Neuronal stem cell (in vitro differentiated cells): ENCODE measurements at places on chromosomes 2 and 18.

DNA sequence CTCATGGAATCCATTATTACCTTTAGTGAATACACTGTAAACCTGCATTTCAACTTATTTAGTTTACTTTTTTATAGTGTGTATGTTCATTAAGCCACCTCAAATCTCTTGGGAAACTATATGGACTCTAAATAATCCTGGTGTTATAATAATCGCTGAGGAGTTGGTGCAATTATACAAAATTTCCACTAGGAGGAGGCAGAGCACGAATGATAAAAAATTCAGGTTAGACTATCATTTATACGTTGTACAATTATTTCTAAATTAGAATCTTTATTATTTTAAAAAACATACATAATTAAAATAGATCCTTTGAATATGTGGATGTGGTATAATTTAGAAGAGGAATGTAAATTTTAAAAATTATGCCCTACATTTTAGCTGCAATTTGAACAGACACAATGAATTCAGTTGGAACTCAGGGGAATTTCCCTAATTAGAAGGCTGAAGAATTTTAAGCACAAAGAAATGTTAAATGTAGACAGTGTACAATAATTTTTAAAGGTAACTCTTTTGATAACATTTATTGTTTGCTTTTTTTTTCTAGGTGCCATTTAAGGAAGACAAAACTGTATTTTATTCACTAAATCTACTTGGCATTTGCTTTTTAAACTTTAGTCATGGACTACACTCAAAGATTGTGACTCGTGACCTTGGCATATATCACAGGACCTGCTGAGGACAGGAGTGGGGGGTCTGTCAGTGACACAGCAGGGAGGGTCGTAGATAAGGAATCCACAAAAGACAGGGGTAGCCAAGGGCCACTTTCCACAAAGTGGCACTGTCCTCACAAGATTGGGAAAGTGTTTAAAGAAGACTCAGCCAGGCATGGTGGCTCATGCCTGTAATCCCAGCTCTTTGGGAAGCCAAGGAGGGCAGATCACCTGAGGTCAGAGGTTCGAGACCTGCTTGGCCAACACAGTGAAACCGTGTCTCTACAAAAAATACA lies 45.5 kb downstream of the RAB12 start:
- H3K4me1 ChIP-seq = peaks cover 3% of the 10 kb centered on the region
- no peak overlapping the region for H3K4me3 ChIP-seq

- DNase-seq = peak; percentile 39
- H3K4me3 ChIP-seq = peak overlapping the region; percentile 88
- H3K36me3 ChIP-seq = peaks cover 20% of the 10 kb centered on the region
- H3K27ac ChIP-seq = no peak overlapping the region
Observed at GRCh38 chr2:136116151-136116812, 1.7 kb downstream of the CXCR4 start.

- H3K4me1 ChIP-seq = peaks cover 2% of the 10 kb centered on the region
- no peak overlapping the region for H3K27ac ChIP-seq
- DNase-seq = peak; percentile 15
- peaks cover 61% of the 10 kb centered on the region for H3K27me3 ChIP-seq
- H3K4me3 ChIP-seq = peak overlapping the region; percentile 9
- no peaks in the 10 kb centered on the region for H3K36me3 ChIP-seq
Observed at GRCh38 chr2:120586507-120587278, 149.0 kb upstream of the GLI2 start.

GRCh38 chr2:215290980-215291599 lies 20.8 kb upstream of the ATIC start:
- no peak overlapping the region for H3K4me3 ChIP-seq
- no peaks in the 10 kb centered on the region for H3K36me3 ChIP-seq
- H3K27ac ChIP-seq = no peak overlapping the region
- H3K27me3 ChIP-seq = no peaks in the 10 kb centered on the region

DNA sequence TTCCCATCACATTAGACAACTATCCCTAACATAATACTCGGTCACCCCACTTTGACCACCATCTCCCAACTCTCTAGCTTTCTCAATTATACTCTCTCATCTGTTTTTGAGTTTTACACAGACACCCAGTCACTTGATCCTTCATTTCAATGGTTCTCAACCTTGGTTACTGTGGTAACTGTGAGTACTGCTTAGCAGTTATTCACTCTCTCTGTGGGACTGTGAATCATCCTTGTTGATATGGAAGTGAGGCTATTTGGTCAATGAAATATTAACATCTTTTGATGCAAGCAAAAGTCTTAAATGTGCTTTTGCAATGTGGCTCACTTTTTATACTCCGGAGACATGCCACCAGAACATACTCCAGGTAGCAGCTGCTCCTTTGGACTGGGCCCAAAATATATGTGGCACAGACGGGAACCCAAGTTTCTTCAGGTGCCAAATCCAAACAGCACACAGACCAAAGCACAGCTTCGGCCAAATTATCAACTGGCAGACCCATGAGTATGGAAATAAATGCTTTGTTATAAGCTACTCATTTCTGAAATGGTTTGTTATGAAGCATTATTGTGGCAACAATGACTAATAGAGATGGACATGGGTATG lies 75.0 kb upstream of the SLC25A52 start:
- DNase-seq = no peak
- H3K4me1 ChIP-seq = no peaks in the 10 kb centered on the region
- H3K27me3 ChIP-seq = no peaks in the 10 kb centered on the region
- H3K36me3 ChIP-seq = peaks cover 78% of the 10 kb centered on the region
- H3K27ac ChIP-seq = no peak overlapping the region

DNA sequence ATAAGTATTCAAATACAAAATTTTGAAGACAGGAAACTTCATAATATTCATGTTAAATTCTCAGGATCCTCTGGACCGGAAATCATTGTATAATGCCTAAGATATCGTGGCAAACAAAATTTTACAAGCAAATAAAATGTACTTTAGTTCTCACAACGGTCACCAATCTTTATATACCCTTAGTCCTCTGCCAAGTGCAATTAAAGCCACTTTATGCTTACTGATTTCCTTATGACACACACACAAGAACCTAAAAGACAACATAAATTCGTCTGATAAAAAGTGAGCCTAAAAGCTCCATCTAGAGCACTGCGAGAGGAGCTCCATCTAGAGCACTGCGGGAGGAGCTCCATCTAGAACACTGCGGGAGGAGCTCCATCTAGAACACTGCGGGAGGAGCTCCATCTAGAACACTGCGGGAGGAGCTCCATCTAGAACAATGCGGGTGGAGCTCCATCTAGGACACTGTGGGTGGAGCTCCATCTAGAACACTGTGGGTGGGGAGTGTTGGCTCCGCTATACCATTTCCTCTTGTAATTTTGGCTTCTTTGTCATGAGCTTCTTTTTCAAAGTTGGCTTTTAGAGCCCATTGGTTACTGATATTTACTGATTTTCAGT lies 15.9 kb downstream of the ATP8B1 start:
- H3K4me1 ChIP-seq = no peaks in the 10 kb centered on the region
- no peak overlapping the region for H3K4me3 ChIP-seq
- H3K27me3 ChIP-seq = no peaks in the 10 kb centered on the region
- H3K36me3 ChIP-seq = no peaks in the 10 kb centered on the region

GRCh38 chr2:238082151-238082550 lies 18.0 kb upstream of the ESPNL start:
- peaks cover 25% of the 10 kb centered on the region for H3K36me3 ChIP-seq
- no peaks in the 10 kb centered on the region for H3K27me3 ChIP-seq
- no peaks in the 10 kb centered on the region for H3K4me1 ChIP-seq
- no peak overlapping the region for H3K4me3 ChIP-seq
- no peak for DNase-seq
- no peak overlapping the region for H3K27ac ChIP-seq

DNA sequence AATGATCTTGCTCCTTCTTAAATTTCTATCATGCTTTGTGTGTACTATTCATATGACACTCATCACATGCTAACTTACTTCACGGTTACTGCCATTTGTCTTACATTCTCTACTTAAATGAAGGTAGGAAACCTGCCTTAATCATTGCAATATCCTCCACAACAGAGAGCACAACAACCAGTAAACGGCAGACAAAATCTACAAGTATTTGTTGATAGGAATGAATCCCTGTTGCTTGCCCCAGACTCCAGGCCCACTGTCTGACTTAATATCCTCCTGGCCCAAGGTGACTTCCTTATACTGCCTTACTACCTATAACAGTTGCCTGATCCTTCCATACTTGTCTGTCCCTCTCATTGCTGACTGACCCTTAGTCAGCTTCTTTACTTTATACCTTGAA lies 3.5 kb downstream of the PPP3R1 start:
- H3K36me3 ChIP-seq = peaks cover 22% of the 10 kb centered on the region
- no peak for DNase-seq
- no peak overlapping the region for H3K27ac ChIP-seq

DNA sequence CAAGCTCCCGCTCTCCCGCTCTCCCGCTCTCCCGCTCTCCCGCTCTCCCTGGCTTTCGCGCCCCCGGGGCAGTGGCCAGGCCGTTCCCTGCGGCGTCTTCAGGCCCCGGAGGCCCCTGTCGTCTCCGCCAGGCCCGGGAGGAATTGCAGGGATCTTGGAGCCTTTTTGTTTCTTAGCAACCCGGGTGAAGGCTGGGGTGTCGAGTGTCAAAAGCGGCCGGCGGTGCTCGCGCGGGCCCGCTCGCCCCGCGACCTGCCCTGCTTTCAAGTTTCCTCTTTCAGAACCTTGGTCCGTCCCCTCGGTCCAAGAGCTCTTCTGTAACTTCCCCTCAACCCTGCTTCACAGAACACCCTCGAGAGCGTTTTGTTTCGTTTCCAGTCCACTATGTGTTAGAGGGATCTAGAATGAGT lies 1.4 kb downstream of the RNF138 start:
- H3K27ac ChIP-seq = peak overlapping the region; percentile 86
- H3K27me3 ChIP-seq = no peaks in the 10 kb centered on the region
- H3K4me3 ChIP-seq = peak overlapping the region; percentile 99
- H3K4me1 ChIP-seq = peaks cover 2% of the 10 kb centered on the region

DNA sequence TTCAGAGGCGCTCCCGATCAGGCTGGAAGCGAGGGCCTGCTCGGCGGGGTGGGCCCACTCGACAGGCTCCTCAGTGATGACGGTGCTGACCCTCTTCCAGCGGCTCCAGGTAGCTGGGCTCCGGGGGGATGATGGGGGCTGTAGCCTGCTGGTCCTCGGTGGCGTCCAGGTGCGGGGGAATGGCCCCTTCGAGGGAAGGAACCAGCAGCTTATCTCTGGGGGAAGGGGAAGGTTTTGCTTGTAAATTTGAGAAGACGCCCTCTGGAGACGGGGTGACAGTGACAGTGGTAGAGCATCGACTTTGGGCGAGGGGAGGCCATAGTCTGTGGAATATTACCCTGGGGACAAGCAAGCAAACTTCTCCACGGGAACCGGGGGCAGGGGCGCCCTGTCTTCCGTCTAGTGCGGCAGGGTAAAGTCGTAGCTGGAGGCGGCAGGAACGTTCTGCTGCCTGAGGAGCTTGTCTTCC lies 891.9 kb upstream of the LRRTM1 start:
- DNase-seq = no peak
- no peaks in the 10 kb centered on the region for H3K4me1 ChIP-seq
- no peak overlapping the region for H3K27ac ChIP-seq

DNA sequence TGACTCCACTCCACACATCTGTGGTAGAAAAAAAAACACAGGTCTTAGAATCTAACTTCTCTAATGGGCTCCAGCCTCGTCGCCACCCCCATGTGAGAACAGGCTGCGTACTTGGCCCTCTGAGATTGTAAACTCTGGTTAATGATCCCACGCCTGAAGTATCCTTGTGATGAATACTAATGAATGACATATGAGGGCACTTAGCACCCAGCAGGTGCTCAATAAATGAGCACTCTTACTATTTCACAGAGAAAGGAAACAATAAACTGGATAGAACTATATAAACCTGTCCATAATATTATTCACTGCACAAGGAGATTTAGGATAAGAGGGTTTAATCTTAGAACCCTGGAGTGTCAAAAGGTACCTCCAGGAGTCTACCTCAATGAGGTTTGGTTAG lies 310.1 kb upstream of the HNRNPA3 start:
- no peaks in the 10 kb centered on the region for H3K36me3 ChIP-seq
- no peaks in the 10 kb centered on the region for H3K4me1 ChIP-seq
- H3K27ac ChIP-seq = no peak overlapping the region
- H3K4me3 ChIP-seq = no peak overlapping the region
- no peak for DNase-seq

DNA sequence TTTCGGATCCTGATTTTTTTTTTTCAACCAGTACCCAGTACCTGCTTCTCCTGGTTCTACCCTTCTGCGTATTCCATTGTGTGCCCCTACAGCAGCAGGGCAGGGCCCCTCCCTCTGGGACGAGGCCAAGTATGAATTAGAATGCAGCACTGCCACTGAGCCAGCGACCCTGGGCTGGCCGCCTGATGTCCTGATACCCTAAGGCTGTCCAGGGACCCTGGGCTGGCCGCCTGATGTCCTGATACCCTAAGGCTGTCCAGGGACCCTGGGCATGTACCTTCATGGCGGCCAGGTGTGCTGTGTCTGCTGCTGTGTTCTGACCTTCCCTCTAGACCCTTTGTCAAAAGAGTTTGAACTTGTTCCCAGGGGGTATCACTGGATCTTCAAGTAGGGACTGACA lies 42.9 kb downstream of the CABLES1 start:
- no peaks in the 10 kb centered on the region for H3K27me3 ChIP-seq
- DNase-seq = no peak
- H3K27ac ChIP-seq = no peak overlapping the region
- H3K4me1 ChIP-seq = no peaks in the 10 kb centered on the region

- H3K4me3 ChIP-seq = no peak overlapping the region
- no peak for DNase-seq
- no peaks in the 10 kb centered on the region for H3K36me3 ChIP-seq
- H3K4me1 ChIP-seq = no peaks in the 10 kb centered on the region
Observed at GRCh38 chr18:72819050-72819449, 48.7 kb downstream of the NETO1 start.

DNA sequence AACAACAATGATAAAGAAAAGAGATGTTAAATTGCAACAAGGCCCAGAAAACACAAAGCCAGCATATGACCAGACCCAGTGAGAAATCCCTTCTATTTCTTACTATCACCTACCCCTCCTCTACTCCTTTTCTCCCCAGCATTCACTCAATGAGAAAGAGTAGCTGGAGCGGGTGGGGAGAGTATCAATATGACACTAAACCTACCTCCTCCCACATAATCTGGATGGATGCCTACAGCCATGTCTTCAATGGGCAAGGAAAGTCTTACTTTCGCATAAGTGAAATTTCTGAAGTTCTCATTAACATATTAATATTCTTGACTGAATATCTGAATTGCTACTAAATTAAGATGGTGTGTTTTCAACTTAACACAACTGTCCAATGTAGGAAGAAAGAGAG lies 78.2 kb downstream of the AFF3 start:
- H3K27ac ChIP-seq = no peak overlapping the region
- H3K36me3 ChIP-seq = no peaks in the 10 kb centered on the region
- H3K27me3 ChIP-seq = no peaks in the 10 kb centered on the region
- no peak overlapping the region for H3K4me3 ChIP-seq

DNA sequence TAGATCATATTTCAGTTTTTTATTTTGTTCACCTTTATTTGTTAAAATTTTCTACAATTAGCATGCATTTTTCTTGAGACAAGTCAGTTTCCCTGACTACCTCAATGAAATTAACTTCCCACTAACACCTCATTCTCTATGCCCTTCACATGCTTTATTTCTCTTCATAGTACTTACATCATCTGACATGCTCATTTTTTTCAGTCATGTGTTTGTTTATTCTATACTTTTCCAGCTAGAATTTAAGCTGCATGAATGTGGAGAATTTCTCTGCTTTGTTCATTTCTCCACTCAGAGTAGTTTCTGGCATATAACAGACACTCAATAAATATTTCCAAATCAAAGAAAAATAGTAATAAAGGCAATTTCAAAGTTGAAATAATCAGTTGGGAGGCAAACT lies 78.9 kb upstream of the SCN7A start:
- H3K27ac ChIP-seq = no peak overlapping the region
- no peak for DNase-seq
- no peaks in the 10 kb centered on the region for H3K27me3 ChIP-seq

GRCh38 chr2:61463769-61464475 lies 7.0 kb downstream of the USP34 start:
- no peak for DNase-seq
- H3K27ac ChIP-seq = no peak overlapping the region
- H3K27me3 ChIP-seq = no peaks in the 10 kb centered on the region
- no peaks in the 10 kb centered on the region for H3K4me1 ChIP-seq
- H3K36me3 ChIP-seq = no peaks in the 10 kb centered on the region
- H3K4me3 ChIP-seq = no peak overlapping the region
